ENCODE measurements at places on chromosomes 12 and 14.
A peak's percentile ranks its signal among the peaks of the same experiment; 100 is the strongest.

DNA sequence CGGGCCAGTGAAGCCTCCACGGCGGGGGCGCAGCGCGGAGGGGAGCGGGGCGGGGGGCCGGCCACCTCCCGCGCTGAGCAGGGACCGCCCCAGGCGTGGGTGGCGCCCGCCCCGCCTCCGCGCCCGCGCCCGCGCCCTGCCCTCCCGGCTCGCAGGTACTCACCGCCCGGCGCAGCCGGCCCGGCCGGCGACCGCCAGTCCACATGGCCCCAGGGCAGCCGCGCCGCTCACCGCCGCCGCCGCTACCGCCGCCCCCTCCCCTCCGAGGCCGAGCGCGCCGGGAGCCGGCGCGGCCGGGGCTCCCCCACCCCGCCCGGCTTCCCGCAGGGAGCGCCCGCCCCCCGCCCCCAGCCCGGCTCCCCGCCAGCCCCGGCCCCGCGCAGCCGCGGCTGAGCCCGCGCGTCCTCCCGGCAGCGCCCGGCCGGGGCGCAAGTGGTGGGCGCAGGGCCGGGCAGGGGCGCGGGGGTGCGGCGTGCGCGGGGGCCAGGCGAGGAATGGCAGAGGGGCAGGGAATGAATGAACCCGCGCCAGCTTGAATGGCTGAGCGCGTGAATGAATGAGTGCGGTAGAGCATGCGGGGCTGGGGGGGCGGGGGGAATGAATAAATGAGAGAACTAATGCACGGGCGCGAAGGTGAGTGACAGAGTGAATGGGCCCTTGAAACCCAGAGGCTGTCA is at the start of gene BEGAIN:
BEGAIN (minus strand) TSS at position 332 of the 677 bp plus-strand sequence; CDS start at position 205, 127 bp downstream.
- DNase-seq, result no peak

DNA sequence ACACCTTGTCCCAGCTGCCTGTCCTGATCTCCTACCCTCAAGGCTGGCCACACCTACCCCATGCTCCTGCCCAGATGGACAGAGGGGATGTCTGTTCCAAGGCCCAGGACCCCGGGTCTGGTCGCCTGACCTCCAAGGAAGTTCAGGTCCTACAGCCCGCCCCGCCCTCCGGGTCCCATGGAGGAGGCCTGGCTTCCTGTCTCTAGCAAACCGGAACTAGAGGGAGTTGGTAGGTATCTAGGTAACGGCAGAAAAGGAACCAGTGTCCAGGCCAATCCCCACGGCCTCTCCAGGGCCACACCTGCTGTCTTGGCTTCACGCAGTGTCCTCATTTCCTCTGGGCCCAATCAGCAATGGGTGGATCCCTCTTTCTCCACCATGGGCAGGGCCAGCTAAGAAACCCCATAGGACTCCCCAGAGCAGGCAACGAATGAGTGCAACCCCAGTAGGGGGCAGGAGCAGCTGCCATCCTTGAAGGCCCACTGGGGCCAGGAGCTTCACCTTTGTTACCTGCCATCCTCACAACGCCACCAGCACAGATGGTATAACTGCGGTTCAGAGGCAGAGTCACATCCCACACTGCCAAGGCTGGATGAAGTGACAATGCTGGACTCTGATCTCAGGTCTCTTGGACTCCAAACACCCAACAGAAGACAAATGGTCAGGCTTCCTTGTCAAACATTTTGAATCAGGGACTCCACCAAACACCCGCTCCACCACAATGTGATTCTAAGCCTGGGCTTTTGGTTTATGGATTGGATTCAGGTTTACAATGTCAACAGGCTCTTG is 25.1 kb upstream of the RPLP0 start:
- DNase-seq, result no peak

GRCh38 chr14:84340938-84341337 is 1189.0 kb upstream of the FLRT2 start:
- no peak for DNase-seq

DNA sequence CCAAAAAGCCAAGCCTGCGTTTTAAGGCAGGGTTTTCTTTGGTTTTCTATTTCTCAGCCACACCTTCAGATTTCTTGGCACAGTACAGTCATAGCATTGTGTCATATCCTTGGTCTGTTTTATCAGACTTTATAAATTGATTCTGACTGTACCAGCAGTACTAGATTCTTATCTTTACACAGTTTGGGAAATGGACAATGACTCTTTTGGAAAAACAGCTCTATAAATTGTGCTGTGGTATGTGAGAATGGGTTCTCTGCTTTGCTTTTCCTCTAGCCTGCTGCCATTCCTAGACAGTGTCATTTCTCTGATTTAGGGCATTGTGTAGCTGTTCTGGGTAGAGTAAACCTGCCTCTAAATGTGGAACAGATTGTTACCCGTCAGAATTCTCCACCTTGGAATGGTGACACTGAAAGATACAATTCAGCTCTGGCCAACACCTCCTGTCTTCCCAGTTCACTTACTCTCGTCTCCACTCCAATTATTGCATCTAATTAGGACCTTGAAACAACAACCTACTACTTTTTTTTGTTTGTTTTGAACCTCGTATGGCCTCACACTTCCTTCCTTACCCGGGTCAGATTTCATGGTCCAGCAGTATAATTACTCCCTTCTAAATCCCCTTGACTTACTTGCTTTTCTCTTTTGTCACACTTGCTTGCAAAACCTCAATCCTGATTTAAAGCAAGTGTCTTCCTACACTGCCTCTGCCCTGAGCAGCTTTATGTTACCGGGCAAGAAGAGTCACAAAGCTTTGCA is 226.3 kb downstream of the ERC1 start:
- no peak for DNase-seq

DNA sequence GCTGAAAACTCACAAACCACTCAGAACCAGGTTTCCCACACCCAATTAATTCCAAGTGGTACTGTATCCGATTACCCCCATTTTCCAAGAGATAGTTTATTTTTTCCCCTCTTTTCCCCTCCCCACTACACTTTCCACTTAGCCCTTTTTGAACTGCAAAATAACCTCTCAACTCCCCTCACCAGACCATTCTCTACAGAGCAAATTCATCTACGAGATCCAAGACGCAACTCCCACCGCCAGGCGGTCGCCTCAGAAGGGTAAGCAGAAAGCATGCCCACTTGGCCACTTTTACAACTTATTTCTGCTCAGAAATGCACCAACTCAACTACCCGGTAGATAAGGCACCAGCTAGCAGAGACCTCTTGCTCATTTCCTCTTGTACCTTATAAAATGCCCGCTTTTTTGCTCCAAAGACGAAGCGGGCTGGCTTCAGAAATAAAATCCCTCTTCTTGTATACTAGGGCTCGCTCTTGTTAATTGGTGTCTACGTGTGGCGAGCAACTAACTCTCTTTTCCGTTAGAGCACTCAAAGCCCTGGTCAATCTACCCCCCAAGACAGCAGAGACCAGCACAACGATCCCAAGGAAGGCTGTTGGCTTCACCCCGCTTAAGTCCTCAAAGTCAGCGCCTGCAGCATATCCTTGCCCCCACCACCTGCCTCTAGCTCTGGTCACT is 910 bp upstream of the SRP54 start:
- peak; percentile 56 for DNase-seq

DNA sequence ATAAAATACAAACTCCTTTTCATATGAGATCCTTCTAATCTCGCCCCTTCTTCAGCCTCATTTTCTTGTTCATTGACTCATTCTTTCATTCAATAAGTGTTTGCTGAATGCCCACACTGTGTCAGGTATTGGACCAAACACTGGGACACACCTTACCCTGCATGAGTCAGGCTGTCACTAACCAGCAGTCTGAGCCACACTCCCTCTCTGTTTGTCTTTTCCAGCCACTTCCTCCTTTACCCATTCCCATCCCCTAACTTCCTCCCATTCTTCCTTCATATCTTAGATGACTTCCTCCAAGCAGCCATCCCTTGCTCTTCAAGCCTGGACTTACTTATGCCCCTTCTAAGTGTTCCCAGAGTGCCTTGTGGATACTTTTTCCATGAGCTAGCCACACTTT is 27.0 kb upstream of the HIF1A start:
- DNase-seq, result no peak

DNA sequence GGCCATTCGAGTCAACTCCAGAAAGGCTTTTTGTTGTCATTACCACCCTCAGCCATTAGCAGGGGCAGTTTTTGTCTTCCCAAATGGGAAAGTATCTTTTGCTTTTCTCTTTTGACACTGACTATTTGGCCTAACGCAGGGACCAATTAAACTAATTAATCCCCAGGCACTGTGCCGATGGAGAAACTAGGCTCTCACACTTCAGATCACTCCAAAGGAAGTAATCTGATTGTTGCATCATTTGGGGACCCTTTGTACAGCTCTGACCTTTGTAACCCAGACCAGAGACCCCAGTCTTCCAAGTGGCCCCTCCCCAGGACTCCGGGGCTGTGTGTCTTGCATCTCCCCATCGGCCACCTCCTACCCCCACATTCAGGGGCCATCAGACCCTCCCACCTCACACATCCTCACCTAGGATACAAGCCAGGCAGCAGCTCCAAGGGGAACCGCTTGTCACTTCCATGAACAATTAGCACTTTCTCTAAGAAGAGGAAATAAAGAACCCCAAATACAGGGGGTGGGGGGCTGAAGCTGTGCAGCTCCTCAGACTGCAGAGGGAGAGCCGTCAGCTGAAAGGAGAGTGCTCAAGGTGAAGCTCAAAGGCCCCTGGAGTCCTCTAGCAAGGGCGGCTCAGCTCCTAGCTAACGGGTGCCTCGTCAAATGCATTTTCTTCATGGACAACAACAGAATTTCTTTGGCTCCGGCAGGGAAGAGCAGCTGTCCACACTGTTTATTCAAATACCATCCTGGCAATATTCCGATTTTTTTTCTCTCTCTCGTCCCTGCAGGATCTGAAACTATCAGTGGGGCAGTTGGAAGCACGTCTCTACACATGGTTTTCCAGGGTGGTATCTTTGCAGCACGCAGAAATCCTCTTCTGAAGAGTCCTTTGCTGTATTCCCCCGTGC is 64.3 kb upstream of the DIO3 start:
- DNase-seq, result no peak

DNA sequence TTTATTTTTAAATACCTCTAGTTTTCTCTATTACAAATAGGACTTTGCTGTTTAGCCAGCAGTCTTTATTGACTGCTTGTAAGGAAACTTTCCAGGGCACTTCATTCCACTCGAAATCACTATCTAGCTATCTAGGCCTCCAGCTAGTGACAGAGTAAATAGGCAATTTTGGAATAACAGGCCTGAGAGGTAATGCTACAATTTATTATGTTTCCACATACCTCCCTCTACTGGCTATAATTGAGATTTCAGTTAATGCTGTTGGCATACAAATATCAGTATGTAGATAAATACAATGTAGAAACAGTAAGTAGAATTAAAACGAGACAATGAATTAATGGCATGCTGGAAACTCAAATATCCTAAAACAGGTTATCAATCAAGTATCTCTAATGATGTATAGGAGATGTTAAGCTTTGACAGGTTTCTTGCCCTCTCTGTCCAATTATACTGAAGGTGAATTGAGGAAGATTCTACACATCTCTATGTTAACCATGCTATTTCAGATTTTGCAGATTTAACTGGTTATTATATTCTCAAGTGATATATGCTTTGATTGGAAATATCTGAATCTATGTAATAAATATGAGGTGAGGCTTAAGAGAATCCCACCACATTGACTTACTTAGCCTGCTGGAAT is 7.2 kb downstream of the DTD2 start:
- peak; percentile 15 for DNase-seq

DNA sequence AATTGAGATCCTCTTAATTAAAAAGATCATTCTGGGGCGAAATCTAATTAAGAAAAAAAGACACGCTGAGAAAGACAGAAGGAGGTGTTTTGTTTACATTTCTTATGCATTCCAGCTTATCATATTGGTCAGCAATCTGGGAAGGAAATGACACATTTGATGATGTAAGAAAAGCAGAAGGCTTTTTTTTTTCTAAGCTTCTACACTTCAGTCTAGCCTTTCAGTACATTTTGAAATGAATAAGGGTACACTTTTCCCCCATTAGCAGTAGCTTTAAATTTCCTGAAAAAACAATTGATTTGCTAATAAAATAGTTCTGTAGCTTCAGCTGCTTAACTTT is 5.9 kb upstream of the GSC start:
- DNase-seq, result peak; percentile 6

DNA sequence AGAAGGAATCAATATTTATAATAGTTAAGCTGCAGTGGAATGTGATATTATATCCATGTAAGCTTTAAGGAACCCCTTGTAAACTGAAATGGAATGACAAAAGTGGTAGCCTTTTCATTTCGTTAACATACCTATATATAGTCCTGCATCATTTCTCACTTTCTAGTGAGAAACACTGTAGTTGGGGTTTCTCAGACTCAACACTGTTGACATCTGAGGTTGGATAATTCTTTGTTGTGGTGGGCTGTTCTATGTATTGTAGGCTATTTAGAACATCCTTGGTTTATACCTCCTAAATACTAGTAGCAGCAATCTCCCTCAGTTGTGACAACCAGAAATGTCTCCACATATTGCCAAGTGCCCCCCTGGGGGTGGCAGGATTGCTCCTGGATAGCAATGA is 79.1 kb downstream of the RAD52 start:
- DNase-seq, result no peak

DNA sequence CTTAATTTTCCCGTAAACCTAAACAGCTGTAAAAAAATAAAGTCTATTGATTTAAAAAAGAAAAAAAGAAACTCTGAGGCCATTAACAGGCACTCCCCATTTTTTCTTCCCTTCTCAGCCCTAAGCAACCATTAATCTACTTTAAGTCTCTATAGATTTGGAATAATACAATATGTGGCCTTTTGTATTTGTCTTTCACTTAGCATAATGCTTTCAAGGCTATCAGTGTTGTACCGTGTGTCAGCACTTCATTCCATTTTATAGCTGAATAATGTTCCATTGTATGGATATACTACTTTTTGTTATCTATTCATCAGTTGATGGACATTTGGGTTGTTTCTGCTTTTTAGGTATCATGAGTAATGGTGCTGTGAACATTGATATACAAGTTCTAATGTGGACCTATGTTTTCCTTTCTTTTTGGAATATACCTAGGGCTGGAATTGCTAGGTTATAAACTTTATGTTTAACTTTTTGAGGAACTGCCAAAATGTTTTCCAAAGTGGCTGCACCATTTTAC is 15.7 kb downstream of the CREBL2 start:
- no peak for DNase-seq

All from MV-4-11 (cell line).